Pancreas (tissue), 10 donors: ENCODE measurements at places on chromosomes 4 and X. TPM values are rescaled to one million over a fixed set of nuclear protein-coding genes. Genes with fewer than 3 reads are reported as not detected.

The TMEM255A gene
- 0.12 TPM for total RNA-seq

The TIMM8A gene
- total RNA-seq = 2.9 TPM

The PQBP1 gene
- 66.5 TPM for total RNA-seq

The GPRIN3 gene
- 2.5 TPM for total RNA-seq

The C4orf51 gene
- not detected for total RNA-seq

The ARHGEF6 gene
- 3.9 TPM for total RNA-seq

The SUPT20HL2 gene
- total RNA-seq = not detected

The FGFRL1 gene
- total RNA-seq = 27.7 TPM

The SSX7 gene
- total RNA-seq = not detected

The IQCM gene
- total RNA-seq = not detected

The TMPRSS11D gene
- total RNA-seq = not detected

DNA sequence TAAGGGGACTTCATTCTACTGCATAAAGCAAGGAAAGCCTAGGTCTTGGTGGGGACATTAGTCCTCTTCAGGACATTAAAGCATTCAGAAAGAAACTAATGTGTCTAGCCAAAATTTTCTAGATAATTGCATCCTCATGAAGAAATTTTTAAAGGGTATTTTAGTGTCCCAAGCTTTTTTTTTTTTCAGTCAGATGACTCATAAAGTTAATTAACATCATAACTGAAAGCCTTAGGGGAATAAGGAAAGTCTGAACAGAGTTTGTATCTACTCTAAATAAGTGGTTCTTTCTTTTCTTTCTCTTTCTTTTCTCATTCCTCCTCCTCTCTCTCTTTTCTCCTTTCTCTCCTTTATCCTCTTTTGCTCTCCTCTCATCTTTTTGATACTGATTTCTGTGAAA, 202.4 kb downstream of the ADAMTS3 start:
- H3K4me1 ChIP-seq = peaks cover 5% of the 10 kb centered on the region
- H3K27ac ChIP-seq = no peak overlapping the region
- no peak overlapping the region for H3K4me3 ChIP-seq
- no peak for DNase-seq
- no peaks in the 10 kb centered on the region for H3K36me3 ChIP-seq

GRCh38 chrX:39301036-39301435, 499.8 kb downstream of the MID1IP1 start:
- no peaks in the 10 kb centered on the region for H3K4me1 ChIP-seq
- H3K36me3 ChIP-seq = no peaks in the 10 kb centered on the region
- H3K27ac ChIP-seq = no peak overlapping the region
- peaks cover 5% of the 10 kb centered on the region for H3K27me3 ChIP-seq
- no peak for DNase-seq

DNA sequence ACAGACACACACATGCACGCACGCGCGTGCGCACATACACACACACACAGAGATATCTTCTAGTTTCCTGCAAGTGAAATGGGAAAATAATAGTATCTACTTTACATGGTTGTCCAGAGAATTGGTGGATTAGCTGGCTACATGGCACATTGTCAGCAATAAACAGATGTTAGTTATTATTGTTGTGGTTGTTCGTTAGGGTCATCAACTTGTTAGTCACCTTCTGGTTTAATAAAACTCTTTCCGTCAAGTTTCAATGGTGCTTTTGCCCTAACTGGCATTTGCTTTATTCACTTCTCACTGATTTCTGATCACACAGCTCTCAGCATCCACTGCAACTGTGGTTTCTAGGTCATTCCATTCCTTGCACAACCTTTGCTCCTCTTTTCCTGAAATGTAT, 25.4 kb upstream of the RASL11B start:
- no peak overlapping the region for H3K4me3 ChIP-seq
- no peaks in the 10 kb centered on the region for H3K27me3 ChIP-seq
- H3K36me3 ChIP-seq = no peaks in the 10 kb centered on the region
- H3K4me1 ChIP-seq = no peaks in the 10 kb centered on the region
- no peak for DNase-seq
- H3K27ac ChIP-seq = no peak overlapping the region

DNA sequence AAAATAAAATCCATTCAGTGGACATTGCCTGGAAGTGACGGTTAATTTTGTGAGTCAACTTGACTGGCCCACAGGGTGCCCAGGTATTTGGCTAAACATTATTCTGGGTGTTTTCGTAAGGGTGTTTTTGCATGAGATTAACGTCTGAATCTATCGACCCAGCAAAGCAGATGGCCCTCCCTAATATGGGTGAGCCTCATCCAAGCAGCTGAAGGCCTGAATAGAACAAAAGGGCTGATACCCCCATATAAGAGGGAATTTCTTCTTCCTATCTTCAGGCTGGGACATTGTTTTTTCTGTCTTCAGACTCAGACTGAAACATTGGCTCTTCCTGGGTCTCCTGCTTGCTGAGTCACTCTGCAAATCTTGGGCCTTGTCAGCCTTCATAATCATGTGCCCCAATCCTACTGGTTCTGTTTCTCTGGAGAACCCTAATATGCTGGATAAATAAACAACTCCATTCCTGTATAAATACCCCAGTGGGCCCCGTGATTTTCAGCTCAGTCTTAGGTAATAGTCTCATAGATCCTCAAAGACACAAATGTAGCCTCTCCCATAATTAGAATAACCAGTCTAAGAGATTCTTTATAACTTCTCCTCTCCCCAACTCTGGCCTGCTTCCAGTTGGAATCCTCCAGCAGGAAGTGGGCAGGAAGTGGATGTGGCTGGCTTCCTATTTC, 33.1 kb upstream of the DDX3X start:
- no peak overlapping the region for H3K4me3 ChIP-seq
- no peak overlapping the region for H3K27ac ChIP-seq
- no peaks in the 10 kb centered on the region for H3K27me3 ChIP-seq

DNA sequence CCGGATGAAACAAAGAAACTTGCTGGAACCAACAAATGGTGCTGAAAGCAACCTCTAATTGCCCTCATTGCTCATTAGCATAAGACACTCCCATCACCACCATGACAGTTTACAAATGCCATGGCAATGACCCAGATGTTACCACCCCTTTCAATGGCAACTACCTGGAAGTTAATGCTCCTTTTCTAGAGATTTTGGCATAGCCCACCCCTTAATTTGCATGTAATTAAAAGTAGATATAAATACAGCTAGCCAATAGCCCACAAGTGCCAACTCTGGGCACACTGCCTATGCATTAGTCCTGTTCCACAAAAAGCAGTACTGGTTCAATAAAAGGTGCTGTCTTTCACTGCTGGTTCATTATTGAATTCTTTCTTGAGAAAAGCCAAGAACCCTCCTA, 410.3 kb upstream of the PPP1R2C start:
- DNase-seq = no peak
- no peak overlapping the region for H3K4me3 ChIP-seq
- no peaks in the 10 kb centered on the region for H3K36me3 ChIP-seq
- H3K4me1 ChIP-seq = no peaks in the 10 kb centered on the region
- H3K27ac ChIP-seq = no peak overlapping the region

GRCh38 chr4:42148425-42148824, 4.0 kb downstream of the BEND4 start:
- no peaks in the 10 kb centered on the region for H3K27me3 ChIP-seq
- no peak for DNase-seq
- no peak overlapping the region for H3K27ac ChIP-seq
- peaks cover 3% of the 10 kb centered on the region for H3K4me1 ChIP-seq

DNA sequence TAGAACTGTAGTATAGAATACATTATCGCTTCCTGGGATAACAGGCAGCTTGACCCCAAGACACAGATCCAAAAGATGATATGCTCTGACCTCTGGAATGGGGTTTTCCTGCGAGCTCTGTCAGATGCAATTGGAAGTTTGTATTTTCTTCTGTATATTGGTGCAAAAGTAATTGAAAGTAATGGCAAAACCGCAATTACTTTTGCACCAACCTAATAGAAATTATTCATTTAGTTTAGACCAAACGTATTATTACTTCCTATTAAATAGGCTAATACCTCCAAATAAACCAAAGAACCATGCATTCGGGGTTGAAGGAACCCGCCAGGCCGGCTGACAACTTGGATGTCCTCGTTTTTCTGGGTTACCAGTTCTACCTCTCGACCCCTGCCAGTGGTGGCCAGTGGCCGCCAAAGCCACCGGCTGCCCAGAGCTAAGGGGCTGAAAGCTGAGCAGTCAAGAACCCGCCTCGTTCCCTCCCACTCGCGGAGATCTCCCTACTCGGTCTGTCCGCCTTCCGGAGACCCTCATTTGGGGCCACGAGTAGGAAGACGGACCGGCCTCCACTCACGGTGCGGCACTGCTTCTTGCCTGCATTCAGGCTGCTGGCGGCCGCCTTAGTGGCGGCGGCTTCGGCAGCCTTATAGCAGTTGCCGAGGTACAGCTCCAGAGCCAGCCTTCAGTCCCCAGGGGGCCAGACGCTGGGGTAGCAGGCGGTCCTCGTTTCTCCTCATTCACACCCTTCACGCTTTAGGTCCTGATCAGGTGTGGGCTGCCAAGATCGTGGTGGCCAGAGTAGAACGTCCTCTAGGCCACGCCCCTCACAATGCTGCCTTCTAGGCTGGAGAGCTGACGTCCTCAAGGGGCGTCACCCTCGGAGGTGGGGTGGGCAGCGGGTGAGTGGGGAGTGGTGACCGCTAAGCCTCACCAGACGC, 121.9 kb downstream of the RBMX2 start:
- DNase-seq = no peak
- H3K27ac ChIP-seq = no peak overlapping the region
- H3K27me3 ChIP-seq = no peaks in the 10 kb centered on the region

DNA sequence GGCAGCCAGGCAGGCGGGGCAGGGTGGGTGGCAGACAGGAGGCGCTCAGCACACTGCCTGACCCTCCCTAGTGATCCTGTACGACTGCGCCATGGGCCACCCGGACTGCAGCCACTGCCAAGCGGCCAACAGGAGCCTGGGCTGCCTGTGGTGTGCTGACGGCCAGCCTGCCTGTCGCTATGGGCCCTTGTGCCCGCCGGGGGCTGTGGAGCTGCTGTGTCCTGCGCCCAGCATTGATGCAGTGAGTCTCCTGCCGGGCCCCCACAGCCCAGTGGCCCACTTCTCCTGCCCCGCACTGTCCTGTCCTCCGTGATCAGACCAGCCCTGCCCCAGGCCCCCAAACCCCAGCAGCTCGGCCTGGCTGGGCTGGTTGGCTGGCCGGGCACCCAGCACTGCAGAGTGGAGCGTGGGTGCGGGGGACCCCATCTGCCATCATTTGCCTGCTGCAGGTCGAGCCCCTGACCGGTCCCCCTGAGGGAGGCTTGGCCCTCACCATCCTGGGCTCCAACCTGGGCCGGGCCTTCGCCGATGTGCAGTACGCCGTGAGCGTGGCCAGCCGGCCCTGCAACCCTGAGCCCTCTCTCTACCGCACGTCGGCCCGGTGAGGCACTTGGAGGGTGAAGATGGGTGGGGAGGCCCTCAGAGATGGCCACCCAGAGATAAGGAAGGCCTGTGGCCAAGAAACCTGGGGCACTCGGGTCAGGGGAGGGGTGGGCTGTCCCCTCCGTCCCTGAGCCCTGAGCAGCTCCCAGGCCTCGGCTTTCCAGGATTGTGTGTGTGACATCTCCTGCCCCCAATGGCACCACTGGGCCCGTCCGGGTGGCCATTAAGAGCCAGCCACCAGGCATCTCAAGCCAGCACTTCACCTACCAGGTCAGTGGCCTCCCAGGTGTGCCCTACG, 7.6 kb downstream of the PLXNB3 start:
- no peak overlapping the region for H3K27ac ChIP-seq
- no peak overlapping the region for H3K4me3 ChIP-seq
- H3K27me3 ChIP-seq = no peaks in the 10 kb centered on the region
- no peaks in the 10 kb centered on the region for H3K4me1 ChIP-seq

- no peaks in the 10 kb centered on the region for H3K4me1 ChIP-seq
- no peak overlapping the region for H3K4me3 ChIP-seq
Measured at GRCh38 chr4:15390494-15390893, 37.3 kb upstream of the C1QTNF7 start.

- H3K4me1 ChIP-seq = no peaks in the 10 kb centered on the region
- no peak for DNase-seq
- no peak overlapping the region for H3K4me3 ChIP-seq
- H3K27ac ChIP-seq = no peak overlapping the region
- no peaks in the 10 kb centered on the region for H3K27me3 ChIP-seq
Measured at GRCh38 chr4:82201805-82202641, 171.8 kb downstream of the HNRNPD start.

DNA sequence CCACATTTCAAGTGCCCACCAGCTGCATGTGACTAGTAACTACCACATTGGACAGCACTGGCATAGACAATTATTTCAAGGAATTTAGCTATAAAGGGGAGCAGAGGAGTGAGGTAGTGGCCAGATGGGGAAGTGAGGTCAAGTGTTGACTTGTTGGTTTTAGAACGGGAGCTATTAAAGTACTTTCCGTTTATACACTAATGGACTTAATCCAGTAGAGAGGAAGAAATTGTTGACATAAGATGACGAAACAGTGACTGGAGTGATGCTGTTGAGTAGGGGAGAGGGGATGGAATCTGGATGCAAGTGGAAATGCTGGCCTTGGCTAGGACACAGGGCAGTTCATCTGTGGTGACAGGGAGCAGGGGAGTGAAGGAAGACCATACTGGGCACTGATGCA, 154.4 kb downstream of the AMMECR1 start:
- DNase-seq = no peak
- no peaks in the 10 kb centered on the region for H3K36me3 ChIP-seq
- H3K27me3 ChIP-seq = no peaks in the 10 kb centered on the region
- H3K4me1 ChIP-seq = no peaks in the 10 kb centered on the region
- no peak overlapping the region for H3K27ac ChIP-seq
- H3K4me3 ChIP-seq = no peak overlapping the region

GRCh38 chrX:39356119-39356807, 555.0 kb downstream of the MID1IP1 start:
- no peak overlapping the region for H3K4me3 ChIP-seq
- no peaks in the 10 kb centered on the region for H3K27me3 ChIP-seq
- no peaks in the 10 kb centered on the region for H3K36me3 ChIP-seq
- H3K27ac ChIP-seq = no peak overlapping the region

GRCh38 chrX:33725535-33726210, 406.4 kb downstream of the FAM47A start:
- no peaks in the 10 kb centered on the region for H3K36me3 ChIP-seq
- no peak overlapping the region for H3K27ac ChIP-seq
- peak overlapping the region; percentile 17 for H3K4me3 ChIP-seq
- peak; percentile 7 for DNase-seq
- H3K4me1 ChIP-seq = no peaks in the 10 kb centered on the region

DNA sequence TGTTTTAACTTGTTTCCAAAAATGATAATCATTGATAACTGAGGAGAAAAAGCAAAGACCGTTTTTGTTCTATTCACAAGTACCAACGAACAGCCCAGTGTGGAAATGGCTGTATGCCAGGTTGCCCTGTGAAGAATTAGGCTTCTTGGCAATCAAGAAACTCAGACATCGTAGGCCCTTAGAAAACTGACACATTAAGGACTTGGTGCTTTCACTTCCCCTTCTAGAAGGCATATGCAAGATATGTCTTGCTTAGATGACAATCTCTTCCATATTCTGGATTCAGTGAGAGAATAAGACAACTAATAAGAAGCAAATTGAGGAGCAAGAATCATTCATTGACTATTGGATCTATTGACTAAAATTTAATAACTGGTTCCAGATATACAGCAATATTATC, 56.6 kb downstream of the ANAPC10 start:
- no peaks in the 10 kb centered on the region for H3K27me3 ChIP-seq
- H3K27ac ChIP-seq = no peak overlapping the region
- no peaks in the 10 kb centered on the region for H3K4me1 ChIP-seq
- no peak for DNase-seq
- H3K36me3 ChIP-seq = no peaks in the 10 kb centered on the region

GRCh38 chrX:70016513-70016912, 33.2 kb downstream of the AWAT2 start:
- no peaks in the 10 kb centered on the region for H3K27me3 ChIP-seq
- DNase-seq = no peak
- no peaks in the 10 kb centered on the region for H3K36me3 ChIP-seq
- H3K4me3 ChIP-seq = no peak overlapping the region
